ENCODE measurements at places on chromosomes 2 and 18.
A peak's percentile ranks its signal among the peaks of the same experiment; 100 is the strongest.

GRCh38 chr2:113894156-113894743, 4.4 kb downstream of the ACTR3 start:
- no peak for DNase-seq

DNA sequence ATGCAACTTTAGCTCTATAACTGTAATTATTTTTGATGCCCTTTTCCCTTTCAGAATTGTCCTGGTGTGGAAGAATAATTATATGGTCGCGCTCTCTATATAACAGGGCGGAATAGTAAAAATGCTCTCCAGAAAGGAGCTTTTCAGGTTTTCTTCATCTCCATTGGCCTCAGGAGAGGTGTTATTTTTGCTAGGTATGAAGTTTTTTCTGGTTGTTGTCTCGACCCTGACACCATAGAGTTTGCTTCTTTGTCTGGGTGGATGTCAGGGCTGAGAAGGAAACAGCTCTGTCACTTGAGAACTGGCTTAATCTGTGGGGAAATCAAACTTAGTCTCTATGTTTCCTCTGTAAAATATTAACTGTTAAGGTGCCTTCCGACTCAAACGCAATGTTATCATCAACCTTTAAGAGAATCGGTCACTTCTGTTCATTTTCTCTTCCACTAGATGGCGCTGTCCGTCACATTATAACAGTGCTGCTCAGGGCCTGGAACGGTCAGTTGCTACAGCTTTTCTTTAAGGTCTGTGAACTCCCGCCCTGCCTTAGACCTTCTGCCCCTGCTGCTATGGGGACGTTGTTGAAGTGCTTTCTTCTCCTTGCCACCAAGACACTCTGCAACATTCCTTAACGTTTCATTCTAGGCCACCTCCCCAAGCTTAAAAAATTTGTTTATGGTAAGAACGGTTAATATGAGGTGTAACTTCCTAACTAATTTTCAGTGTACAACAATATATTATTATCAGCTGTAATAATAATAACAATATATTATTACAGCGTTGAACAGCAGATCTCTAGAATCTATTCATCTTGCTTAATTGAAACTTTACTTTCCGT, 23.8 kb upstream of the SERPINB12 start:
- DNase-seq = peak; percentile 19

- DNase-seq = no peak
Measured at GRCh38 chr18:63887424-63887823, at the start of gene SERPINB2. SERPINB2 (plus strand) TSS chr18:63887705; CDS start chr18:63891445, 3,740 bp downstream.

DNA sequence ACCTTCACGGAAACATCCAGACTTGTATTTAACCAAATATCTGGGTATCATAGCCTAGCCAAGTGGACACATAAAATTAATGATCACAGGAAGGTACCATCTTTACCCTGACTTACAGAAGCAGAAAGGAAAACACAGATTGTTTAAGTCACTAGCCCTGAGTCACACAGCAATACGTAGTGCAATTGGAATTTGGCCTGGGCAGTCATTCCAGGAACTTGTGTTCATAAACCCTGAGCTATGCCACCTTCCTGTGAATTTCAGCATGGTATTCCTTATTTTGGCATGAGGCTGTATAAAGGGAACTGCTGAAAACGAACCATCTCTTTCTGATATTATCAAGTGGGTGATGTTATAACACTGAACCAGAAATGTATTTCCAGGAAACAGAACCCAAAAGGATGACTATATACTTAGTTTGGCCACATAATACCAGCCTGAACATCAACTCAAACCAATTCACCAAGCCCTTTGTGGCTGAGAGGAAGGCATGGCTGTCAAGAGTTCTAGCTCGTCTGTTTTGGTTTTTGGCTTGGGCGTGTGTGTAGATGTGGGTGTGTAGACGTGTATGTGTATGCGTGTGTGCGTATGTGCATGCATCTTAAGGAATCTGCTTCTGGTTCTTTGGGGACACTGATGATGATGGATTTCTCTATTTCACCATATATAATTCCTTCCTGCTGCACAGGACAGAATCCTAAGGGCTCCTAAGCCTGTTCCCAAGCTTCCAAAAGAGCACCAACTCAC, 533.4 kb upstream of the ID2 start:
- DNase-seq = no peak

DNA sequence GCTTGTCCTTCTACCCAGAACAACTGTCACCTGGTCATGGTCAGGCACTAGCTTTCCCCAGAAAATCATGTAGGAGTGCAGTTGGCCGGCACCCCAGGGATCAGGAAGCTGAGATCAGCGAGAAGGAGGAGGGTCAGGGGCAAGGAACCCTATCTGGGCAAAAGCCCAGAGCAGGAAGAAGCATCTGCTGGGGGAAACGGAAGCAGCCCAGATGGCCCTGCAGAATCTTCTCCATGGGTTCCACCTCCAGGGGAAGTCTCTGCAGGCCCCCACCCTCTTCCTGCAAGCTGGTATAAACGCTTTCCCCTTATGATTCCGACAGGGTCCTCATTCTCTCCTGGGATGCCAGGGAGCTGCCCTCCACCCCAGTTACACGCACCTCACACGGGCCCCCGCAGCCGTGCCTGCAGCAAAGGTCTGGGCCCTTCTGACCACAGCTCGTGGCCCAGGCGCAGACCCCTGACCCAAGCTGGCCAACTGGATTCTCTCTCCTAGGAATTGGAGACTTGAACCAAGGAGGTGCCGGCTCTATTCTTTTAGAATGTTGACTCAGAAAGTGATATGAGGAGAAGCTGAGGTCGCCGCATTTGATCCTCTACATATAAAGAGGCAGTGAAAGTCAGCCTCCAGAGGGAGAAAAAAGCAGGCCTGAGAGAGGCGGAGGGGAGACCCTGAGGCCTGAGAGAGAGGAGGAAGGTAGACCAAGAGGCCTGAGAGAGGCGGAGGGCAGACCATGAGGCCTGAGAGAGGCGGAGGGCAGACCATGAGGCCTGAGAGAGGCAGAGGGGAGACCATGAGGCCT, 71.0 kb downstream of the STPG4 start:
- DNase-seq = no peak

- DNase-seq = no peak
Measured at GRCh38 chr2:105301646-105302045, 27.9 kb downstream of the TGFBRAP1 start.

- no peak for DNase-seq
Measured at GRCh38 chr2:125684256-125684655, 971.7 kb upstream of the GYPC start.

- DNase-seq = no peak
Measured at GRCh38 chr18:64091526-64091925, 57.4 kb downstream of the LINC00305 start.

GRCh38 chr18:58037163-58037562, 6.9 kb upstream of the NEDD4L start:
- no peak for DNase-seq

DNA sequence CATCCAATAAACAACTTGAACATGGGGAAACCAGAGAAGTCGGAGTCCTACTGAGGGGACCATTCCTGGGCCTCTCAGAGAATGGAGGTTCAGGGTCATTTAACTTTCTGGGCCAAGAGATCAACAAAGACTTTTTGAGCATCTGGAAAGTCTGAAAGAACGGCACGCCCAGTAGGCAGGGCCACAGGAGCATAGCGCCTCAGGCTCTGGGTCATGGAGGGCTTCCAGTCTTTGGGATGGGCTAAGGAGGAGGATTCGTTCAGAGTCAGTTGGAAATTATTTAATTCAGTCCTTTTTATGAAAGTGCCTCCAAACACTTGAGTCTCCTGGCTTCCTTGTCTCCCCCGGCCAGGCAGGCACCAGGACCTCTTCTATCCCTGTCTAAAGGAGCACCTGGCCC, 101.1 kb upstream of the GLI2 start:
- no peak for DNase-seq

GRCh38 chr2:182933629-182934028, 67.2 kb upstream of the FRZB start:
- DNase-seq = no peak

- no peak for DNase-seq
Measured at GRCh38 chr2:38465789-38466127, 88.7 kb upstream of the ATL2 start.

GRCh38 chr18:25097569-25098056, 254.4 kb downstream of the ZNF521 start:
- DNase-seq = no peak

- no peak for DNase-seq
Measured at GRCh38 chr18:24136967-24137373, 1.9 kb upstream of the CABYR start.

DNA sequence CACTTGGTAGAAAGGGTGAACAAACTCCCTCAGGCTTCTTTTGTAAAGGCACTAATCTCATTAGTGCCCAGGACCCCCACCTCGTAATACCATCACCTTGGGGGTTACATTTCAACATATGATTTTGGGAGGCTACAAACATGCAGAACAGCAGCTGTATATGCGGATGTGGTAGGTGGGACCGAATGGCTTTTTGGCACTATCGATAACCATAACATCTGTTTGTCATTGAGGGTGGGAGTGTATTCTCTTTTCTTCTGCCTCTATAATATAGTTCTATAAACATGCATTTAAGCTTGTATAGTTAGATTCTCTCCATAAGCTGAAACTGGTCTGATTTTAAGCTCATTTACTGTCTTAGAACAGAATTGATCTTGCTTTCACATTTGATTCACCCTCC, 239.1 kb upstream of the BOD1L2 start:
- no peak for DNase-seq

GRCh38 chr2:239644011-239644410, 243.2 kb upstream of the HDAC4 start:
- DNase-seq = no peak

DNA sequence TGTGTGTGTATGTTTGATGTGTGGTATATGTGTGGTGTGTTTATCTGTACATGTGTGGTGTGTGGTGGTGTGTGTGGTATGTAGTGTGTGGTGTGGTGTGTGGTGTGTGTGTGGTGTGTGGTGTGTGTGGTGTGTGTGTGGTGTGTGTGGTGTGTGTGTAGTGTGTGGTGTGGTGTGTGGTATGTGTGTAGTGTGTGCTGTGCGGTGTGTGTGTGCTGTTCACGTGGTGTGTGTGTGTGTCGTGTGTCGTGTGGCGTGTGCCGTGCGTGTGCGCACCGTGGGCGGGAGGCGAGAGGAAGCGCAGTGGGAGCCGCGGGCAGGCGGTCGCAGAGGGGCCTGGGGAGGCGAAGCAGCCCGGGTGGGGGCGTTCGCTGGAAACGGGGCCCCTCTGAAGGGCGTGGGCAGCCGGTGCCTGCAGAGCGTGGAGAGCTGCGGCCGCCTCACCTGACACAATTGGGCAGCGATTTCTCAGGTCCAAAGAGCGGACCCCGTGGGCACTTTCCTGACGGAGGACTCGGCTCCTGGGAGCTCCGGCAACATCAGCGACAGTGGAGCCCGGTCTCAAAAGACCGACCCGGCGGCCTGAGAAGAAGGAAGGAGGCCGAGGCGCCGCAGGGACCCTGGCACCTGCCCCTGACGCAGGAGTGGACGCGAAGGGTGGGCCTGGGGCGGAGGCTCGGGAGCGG, 741.1 kb upstream of the SALL3 start:
- no peak for DNase-seq

GRCh38 chr2:74497777-74498499, 1.5 kb downstream of the LBX2 start:
- no peak for DNase-seq

DNA sequence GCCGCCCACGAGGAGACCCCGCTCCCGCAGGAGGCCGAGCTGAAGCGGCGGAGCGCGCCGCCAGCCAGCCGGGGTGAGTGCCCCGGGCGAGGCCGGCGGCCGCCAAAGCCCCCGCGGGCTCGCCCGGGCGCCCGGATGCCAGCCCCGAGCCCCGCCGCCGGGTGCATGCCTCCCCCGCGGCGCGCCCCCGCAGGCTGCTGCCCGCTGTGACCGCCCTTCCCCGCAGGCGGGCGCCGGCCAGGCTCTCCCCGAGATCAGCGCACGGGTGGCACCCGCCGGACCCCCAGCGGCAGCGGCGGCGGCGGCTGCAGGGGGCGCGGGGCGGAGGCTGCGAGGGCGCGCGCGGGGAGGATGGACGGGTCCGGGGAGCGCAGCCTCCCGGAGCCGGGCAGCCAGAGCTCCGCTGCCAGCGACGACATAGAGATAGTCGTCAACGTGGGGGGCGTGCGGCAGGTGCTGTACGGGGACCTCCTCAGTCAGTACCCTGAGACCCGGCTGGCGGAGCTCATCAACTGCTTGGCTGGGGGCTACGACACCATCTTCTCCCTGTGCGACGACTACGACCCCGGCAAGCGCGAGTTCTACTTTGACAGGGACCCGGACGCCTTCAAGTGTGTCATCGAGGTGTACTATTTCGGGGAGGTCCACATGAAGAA, 470 bp downstream of the KCNF1 start:
- DNase-seq = no peak

DNA sequence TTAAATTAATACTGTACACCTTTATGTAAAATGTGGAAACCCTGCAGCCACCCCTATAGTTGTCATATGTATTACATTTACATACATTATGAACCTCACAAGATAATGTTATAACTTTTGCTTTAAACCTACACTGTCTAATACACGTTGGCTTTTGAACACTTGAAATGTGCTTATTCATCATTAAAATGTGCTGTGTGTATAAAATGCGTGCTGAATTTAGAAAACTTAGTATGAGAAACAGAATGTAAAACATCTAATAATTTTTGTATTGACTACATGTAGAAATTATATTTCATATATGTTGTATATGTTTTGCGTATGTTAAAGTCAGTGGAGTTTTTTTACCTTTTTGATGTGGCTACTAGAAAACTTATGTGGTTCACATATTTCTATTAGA, 68.8 kb downstream of the MAPRE2 start:
- DNase-seq = no peak

DNA sequence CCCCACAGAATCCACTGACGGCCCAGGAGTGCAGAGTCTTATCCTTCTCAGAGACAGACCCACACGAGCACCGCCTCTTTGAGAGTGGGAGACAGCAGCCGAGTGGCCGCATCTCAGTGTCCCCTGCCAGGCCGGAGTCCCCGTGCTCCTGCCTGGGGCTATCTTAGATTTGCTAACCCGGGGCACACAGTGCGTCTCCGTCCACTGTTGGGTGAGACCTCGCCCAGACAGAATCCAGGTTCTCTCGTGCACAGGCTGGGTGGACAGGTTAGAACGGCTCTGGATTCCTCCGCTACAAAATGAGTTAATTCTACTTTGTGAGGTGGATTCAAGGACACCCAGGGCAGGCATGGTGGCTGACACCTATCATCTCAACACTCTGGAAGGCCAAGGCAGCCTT, 88.3 kb downstream of the ZNF516 start:
- no peak for DNase-seq

- no peak for DNase-seq
Measured at GRCh38 chr2:136741471-136741870, 23.9 kb upstream of the THSD7B start.
